ENCODE measurements at places on chromosomes 7 and 10.

DNA sequence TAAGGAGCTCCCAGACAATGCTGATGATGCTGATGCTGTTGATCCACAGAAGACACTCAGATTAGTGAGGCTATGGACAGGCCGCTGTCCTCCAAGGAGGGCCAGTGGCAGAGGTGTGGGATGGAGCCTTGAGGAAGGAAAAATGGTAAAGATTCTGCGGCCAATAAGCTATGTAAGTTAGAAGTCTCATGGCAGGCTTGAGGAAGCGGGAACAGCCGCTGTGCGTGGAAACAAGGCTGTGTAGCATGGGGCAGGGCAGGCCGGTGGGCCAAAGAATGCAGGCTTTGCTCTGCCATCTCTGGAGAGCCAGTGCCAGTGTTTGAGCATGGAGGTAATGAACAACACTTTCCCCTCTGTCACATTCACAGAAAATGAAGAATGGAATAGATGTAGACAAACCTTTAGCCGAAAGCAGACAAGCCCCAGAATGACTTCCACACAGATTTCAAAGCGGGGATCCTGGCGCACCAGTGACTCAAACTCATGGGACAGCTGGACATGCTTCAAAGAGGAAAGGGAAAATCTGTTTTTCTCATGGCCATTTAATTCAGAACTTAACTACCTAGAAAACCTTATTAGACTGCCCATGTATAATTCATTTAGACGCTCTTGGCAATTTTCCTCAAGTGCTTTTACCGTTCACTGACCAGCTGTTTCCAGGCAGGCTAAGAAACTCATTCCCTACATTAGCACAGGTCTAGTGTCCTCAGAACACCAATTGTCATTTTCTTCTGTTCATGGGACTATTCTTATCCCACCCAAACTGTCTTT lies 16.9 kb upstream of the FIGNL1 start:
- DNase-seq = no peak

GRCh38 chr7:106257752-106258151 lies 27.0 kb downstream of the NAMPT start:
- DNase-seq = no peak

DNA sequence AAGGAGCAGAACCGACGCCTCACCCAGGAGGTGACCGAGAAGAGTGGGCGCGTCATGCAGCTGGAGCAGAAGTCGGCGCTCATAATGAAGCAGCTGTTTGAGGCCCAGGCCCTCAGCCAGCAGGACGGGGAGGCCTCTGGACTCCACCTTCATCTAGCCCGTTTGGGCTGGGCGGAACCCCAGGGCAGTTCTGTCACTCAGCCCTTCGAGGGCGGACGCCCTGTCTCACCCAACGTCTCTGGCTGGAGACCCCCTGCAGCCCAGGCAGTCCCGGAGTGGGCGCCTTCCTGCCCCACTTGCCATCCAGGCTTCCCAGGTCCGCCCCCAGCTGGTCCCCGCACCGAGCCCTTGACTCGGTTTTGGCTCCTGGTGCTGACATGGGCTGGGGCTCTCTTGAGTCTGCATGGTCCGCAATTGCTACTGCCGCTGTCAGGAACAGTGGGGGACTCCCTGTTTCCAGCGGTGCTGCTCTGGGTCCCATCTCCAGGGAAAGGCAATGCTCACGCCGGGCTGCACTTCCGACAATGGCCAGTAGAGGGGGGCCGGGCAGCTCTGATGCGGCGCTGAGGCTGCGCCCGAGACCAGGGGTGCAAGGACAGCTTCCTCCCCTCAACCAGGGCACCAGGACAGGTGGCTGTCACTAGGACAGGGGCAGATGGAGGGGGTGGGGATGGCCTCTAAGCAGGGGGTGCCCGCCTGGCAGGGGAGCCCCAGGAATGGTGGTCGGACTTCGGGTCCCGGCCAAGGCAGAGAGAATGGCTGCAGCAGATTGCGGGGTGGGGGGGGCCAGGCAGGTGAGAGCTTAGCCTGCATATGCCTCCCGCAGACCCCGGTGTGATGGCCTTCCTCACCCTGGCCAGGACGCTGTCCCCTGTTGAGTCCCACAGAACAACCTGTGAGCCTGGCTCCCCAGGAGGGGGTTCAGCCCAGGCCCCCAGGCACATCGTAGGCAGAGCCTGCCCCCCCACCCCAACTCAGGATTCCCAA lies 71.2 kb upstream of the KCTD7 start:
- DNase-seq = peak; percentile 88

DNA sequence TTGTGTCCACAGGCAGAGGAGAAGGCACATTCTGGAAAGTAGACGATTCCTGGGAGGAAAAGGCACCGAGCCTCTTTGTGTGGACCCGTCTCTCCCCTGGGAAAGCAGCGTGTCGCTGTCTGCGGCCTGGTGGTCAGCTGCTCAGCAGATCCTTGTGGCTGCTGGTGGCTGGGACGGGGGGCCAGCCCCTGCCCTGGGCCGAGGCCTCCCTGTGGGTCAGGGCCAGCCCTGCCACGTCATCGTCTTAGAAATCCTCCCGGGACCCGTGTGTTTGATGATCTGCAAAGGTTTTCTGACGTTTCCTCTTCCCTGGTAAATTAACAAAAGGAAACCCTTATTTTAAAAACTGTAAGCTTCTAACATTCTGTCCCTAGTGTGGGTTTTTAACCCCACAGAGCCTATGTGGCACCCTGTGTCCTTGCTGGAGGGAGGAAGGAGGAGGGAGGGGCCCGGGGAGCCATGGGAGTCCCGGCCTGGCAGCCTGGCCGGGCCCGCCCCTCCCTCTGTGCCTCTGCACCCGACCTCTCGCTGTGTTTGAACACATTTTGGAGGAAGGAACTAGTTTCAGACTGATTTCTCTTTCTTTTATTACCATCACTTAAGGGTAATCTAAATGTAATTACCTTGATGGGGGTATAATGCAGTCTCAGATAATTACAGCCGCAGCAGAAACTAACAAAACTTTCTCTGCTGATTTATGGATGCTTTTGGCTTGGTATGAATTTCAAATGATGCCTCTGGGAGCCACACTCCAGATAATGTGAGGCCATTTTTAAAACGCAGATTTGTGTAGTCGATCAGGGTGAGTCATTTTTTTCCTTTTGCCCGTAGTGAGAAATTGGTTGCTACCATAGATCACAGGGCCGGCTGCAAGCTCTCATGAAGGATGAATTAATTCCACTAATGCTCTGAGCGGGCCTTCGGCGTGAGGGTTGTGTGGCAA lies 85.5 kb downstream of the NKX6-2 start:
- no peak for DNase-seq

- no peak for DNase-seq
These were observed 307.8 kb downstream of the PRPF18 start for GRCh38 chr10:13894412-13895093.

GRCh38 chr7:126079151-126079550 lies 1149.5 kb upstream of the POT1 start:
- peak; percentile 30 for DNase-seq

- no peak for DNase-seq
These were observed 2.9 kb downstream of the AS3MT start for GRCh38 chr10:102872163-102872562.

GRCh38 chr10:107010531-107010930 lies 154.0 kb downstream of the SORCS1 start:
- no peak for DNase-seq

GRCh38 chr7:22220941-22221340 lies 136.0 kb downstream of the RAPGEF5 start:
- no peak for DNase-seq

DNA sequence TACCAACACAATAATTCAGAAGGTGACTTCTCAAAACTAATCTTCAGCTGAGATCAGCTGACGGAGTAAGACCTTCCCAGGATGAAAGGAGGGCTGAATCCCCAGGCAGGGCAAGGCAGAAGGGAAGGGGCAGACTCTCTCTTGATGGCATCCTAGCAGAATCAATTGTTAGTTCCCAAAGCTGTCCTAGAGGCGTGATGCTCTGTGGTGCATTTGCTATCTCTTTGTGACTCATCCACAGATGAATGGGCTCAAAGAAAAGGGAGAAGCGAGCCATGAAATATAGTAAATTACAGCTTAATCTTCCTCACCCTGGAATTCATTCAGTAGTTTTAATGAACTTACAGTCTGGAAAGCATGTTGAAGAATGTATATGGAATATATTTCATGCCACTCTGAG lies 37.2 kb downstream of the PDE1C start:
- DNase-seq = no peak

GRCh38 chr7:30201161-30201666 lies 66.4 kb downstream of the MTURN start:
- DNase-seq = no peak

- no peak for DNase-seq
These were observed 9.5 kb upstream of the LMTK2 start for GRCh38 chr7:98097042-98097645.

DNA sequence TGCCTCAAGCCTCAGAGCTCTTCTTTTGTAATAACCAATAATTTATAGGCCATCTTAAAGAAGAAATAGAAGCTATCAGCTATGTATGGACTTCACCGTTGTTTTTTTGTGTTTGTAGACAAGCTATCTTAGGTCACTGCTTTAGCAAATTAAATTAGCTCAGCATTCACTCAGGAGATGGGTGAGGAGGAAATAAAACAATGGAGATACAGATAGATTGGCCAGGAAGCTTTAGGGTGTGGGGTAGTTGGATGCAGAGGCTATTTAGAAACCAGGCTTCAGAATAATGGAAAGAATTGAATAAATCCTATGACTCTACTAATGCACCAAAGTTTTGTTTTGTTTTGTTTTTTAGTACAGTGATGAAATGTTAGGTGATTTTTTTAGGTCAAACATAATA lies 66.1 kb downstream of the MDFIC start:
- DNase-seq = no peak

DNA sequence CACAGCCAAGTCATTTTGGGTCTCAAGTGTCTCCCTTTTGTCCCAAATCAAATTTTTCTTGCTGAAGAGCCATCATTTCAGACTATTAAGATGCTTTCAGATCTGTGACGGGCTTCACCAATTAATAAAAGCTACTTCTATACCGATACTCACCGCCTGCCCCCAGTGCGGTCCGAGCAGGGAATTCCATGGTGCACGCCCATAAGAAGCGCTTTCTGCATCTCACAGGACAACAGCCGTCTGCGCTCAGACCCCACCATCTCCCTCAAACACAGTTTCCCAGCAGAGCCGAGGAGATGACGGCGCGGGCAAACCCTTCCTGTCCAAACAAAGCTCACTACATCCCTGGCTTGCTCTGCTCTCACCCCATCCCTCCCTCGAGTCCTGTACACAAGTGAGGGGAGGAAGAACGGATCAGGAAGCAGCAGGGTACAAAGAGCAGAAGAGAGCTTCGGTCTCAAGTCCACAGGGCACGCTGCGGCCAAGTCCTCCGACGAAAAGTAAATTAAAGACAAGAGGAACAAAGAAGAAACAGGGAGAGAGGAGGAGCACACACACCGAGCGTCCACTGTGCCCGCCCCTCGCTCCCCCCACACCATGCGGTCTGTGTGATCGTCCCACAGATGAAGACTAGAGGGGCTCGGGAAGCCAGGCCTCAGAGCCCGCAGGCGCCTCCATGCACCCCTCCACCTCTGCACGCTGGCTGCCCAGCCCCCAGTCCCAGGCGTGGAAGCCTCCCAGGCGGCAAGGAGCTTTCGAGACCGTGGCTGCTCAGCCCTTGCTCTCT lies 121.9 kb downstream of the MAD1L1 start:
- no peak for DNase-seq

- no peak for DNase-seq
These were observed 688.0 kb upstream of the ZWINT start for GRCh38 chr10:57049096-57049495.

GRCh38 chr7:48078470-48078869 lies 10.6 kb upstream of the UPP1 start:
- no peak for DNase-seq

DNA sequence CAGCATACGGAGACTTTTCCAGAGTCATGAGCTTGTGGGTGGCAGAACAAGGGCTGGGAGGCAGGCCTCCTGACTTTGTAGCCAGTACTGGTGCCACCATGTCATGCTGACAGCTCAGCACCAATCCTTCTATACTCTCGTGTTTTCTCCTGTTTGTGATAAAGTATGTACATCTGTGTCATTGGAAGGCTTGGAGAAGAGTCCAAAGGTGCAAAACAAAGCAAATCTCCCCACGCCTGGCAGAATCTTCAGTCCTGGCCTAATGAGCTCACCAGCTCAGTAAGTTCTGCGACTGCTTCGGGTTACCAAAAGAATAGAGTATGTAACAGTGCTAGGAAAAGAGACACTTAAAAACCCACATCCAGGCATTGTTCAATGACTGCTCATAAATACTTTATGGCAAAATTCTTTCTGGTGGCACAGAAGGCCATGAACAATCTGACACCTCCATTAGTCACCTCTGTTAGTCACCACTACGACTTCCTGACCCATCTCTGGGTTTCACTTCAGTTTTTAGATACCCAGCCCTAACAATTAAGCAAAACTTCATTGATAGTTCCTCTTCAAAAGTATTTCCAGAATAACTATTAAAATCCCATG lies 24.5 kb downstream of the STEAP1 start:
- no peak for DNase-seq

DNA sequence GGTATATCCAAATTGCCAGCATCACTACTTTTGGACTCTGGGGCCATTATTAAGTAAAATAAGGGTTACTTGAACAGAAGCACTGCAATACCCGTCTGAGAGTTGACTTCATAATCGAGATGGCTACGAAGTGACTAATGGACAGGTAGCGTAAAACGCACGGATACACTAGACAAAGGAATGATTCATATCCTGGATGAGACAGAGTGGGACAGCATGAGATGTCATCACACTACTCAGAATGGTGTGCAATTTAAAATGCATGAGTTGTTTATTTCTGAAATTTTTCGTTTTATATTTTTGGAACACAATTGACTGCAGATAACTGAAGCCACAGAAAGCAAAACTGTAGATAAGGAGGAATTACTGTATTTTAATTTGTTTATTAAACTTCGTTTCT lies 421.5 kb upstream of the LRGUK start:
- DNase-seq = no peak

- DNase-seq = no peak
These were observed 84.5 kb upstream of the RET start for GRCh38 chr10:42992156-42992956.

DNA sequence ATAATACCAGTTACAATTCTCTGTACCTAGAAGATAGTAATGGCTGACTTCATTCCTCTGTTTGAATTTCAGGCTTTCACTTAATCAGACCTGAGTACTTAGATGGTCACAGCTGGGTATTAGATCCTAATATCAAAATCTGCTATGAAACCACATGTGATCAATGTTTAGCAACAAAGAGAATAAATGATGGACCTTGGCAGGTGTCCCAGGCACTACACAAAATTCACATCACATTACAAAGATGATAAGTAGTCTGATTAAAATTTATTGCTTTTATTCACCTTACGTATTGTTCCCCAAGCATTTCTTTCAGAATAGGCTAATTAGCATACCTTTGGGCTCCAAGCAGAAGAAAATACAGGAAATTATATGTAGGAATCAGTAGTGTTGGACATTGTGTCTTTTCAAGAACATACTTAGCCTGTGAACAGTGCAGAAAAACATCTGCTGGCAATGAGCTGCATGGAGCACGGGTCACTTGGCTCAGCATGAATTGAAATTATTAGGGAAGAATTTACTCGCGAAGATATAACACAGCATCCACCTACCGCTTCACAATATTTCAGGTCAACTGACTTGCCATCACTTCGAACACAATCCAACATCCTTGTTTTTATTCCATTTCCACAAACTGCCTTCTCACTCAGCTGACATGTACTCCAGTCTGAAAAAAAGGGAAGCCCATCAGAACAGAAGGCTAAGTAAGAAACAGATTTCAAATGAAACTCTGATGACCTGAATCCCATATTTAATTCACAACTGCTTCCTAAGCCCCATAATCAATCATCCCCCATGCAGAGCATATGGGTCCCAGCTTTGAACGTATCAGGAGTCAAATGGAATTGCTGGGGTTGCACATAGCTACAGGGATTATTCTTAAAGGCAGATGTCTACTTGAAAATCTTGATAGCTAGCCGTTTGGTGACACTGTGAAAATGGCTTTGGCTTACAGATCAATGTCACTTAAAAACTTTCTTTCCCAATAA lies 421.0 kb downstream of the THSD7A start:
- no peak for DNase-seq

All from GM23338 (cell line).